Stimulated activated memory B cell treated with anti-CD40 and anti-IgM and Interleukin-4, amounts not matched to agents 10 μg/mL and 1 μg/mL and 100 μg/mL, for 72 hours (primary cell): ENCODE measurements at places on chromosomes 3 and 15.

- no peak for ATAC-seq
These were observed 23.9 kb upstream of the AP4E1 start for GRCh38 chr15:50884540-50884939.

DNA sequence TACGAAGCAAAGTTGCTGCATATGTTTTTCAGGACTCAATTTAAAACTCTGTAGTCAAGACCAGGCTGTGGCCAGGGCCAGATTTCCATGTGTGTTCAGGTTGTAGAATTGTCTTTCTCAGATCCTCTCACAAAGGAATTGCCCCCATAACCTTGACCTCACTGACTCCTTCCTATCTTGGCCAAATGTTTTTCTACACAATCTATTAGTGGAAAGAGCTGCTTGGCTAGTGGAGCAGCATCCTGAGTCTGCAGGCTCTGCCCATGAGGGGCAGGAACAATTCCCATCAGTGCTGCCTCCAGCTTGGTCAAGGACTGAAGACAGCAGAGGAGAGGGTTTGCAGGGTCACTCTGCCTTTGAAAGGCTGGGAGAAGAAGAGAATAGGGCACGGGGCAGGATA is 6.9 kb upstream of the TBC1D21 start:
- ATAC-seq: no peak

GRCh38 chr3:187994221-187995042 is 159.5 kb upstream of the LPP start:
- no peak for ATAC-seq

DNA sequence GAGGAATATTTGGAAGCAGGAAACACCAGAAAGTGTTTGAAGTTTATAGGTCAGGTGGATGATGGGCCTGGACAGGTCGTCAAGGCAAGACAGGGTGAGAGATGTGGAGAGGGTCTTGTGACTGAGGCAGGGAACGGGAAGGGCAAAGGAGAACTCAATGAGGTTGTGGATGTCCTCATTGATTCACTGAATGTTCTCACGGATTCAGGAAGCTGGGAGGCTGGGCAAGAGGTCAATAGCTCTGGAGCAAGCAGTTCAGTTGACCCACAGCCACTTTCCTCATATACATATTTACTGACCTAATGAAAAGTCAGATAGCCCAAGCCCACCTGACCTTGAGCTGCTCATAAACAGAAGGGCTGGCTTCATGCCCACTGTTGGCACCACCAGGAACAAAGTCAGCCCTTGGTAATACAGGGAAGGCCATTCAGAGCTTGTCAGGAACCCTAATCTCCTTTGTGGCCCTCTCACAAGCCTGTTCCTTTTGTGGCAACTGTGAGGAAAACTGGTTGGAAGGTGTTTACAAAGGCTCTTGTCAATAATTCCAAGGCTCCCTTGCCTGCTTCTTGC is 31.6 kb downstream of the ARRDC4 start:
- ATAC-seq: no peak

DNA sequence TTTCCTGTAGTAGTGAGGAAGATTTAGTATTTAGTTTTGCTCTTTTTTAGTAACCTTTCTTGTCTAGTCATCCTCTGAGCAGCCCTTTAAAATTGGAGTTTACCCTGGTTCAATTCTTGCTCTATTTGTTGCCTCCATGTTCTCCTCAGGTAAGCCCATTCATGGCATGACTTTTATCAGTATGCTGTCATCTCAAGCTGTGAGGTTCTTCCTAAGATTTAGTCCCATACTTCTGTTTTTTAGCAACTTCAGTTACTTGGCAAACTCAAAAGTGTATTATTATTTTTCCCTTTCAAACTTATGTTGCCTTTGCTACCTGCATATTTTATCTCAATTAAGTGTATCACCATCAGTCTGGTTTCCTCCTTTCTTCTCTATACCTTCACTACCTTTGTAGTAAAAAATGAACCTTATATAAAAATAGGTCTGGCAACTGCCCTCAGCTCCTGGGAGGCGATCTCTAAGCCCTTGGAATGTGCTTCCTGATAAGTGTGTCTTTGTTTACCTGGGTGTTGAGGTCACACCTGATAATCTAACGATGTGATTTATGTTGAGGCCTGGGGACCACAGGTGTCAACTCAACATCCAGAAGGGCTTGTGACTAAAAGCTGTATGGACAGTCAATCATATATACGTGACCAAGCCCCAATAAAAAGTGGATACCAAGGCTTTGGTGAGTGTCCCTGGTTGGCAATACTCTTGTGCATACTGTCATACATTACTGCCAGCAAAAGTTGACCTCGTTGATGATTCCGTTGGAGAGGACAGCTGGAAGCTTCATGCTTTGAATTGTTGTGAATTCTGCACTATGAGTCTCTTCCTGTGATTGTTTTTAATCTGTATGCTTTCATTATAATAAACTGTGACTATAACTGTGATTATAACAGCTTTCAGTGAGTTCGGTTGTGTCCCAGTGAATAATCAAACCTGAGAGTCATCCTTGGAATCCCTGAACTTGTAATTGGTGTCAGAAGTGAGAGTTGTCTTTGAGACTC is 3.9 kb downstream of the NSUN3 start:
- no peak for ATAC-seq

DNA sequence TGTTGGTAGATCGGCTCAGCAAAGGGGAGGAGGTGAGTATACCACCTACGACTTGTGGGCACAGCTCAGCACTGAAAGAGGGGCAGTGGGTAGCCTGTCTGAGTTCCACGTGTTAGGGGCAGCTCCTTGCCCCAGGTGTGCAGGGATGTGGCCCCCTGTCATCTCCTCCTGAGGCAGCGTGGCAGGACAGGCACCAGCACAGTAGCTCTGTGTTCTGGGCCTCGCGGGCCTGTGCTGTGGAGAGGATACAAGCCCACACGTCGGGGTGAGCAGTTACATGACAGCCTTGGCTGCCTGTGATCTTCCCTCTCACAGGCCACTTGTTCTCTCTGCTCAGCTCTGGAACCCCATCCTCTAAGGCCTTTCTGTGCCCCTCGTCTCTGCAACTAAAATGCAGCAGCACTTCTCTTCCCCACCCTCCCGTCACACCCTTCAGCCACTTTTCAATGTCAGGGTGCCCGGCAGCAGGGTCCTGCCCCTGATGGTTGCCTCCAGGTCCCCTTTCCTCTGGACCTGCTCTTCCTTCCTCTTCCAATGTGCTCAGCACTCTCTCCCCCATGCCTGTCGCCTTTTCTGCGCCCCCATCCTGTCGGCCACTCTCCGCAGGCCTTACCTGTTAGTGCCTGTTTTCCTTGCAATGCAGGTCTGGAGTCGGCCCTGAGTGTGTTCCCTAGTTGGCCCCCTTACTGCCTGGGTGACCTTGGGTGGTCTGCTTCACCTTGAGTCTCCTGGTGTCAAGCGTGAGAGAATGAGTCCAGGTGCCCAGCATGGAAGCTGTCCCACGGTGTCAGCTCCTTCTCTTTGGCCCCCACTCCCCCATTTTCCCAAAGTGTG is 18.2 kb upstream of the CPNE9 start:
- no peak for ATAC-seq
